ENCODE measurements at places on chromosomes 3 and 15.

DNA sequence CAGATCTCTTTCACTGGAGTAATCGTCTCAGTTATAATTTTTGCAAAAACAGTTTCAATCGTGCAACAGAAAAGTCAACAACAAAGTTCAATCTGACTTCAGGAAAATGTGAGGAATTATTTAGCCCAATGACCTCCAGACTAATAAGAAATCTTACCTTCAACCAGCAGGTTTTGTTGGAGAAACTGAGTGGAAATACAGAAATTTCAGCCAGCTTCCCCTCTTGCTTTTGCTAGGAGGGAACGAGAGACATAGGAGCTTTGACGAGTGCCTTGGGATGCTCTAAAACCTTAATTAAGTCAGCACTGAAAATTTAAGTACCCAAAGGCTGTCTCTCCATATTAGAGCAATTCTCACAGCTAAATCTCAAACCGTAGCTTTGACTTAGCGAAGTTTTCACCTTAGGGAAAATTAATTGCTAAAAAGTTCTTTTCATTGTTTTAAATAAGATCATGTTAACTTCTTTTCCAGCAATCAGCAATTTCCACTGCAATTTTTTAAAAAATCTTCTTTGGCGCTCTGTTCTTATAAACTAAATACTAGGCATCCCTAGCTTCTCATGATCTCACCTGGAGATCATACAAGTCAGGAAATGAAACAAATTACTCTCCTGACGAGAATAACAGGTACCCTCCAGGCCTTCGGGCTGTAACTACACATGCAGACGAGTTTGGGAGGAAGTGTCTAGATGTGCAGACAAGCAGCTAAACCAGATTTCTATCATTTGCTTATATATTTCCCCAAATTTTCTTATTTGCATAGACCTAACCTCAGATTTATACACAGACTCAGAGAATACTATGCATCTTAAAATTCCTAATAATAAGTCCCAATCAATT lies 250.2 kb downstream of the FAM43A start:
- no peak for DNase-seq

DNA sequence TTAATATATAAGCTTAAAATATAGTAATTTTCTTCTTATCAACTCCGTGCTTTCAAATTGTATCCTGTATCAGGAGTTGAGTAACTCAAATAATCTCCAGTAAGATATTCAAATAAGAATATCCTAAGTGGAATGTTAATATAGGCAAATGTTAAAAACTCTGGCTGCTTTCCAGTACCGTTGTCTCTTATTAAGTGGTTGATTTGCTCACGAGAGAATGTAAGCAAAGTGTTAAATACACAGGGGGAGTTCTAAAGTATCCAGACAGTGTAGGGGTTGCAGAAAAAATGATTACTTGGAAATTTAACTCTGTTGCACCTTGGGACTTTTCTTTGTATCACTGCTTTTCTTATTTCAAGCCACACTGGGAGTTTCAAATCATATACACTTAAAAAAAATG lies 478.9 kb upstream of the TBL1XR1 start:
- no peak for DNase-seq

- no peak for DNase-seq
These were observed 72.2 kb downstream of the MECOM start for GRCh38 chr3:169591159-169591951.

DNA sequence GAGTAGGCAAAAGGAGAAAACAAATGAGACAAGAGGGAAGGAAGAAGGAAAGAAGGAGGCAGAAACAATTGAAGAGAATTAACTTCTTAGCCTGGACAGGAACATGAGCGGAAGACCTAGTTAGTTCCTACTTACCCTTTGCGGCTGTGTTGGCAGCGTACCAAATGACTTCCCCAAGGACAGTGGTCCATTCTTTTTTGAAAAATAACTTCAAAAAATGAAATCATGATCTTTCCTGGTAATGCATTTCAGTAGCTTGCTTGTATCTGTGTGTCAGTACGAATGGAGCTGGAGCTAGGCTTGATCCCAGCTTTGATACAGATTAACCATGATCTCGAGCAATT lies 41.5 kb upstream of the CFAP161 start:
- DNase-seq = no peak

- DNase-seq = peak; percentile 44
These were observed 6.0 kb upstream of the BFSP2 start for GRCh38 chr3:133393691-133394474.

- DNase-seq = no peak
These were observed 2.9 kb downstream of the DIPK2A start for GRCh38 chr3:143974271-143975238.

DNA sequence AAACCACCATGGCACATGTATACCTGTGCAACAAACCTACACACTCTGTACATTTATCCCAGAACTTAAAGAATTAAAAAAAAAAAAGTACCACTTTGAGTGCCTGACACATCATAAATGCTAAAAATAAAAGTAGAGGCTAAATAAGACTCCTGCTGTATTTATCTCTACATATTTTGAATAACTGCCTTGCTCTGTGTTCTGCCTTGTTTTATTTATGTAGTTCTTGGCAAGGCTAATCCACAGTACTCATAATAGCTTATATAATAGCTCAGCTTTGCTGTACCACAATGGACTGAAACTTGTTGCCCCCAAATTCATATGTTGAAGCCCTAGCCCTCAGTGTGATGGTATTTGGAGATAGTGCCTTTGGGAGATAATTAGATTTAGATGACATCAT lies 95.4 kb upstream of the ADAMTS9 start:
- no peak for DNase-seq

- no peak for DNase-seq
These were observed 27.6 kb downstream of the HDAC11 start for GRCh38 chr3:13507570-13508339.

DNA sequence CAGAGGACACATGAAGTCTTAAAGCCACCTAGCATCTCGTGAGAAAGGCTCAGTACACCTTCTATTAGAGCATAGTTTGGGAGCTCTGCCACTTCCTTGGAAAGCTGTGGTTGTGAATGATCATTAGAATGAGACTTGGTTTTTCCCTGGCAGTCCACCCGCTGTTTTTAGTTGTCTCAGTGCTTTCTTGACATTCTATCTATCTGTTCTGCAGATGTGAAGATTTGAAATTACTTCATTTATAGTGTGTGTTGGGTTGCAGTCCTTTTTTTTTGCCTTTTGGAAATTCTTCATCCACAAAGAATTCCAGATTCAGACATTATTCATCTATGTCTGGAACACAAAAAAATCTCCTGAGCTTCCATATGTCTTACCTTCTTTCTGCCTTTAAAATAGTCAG lies 23.7 kb downstream of the PPP2R3A start:
- DNase-seq = no peak

- DNase-seq = no peak
These were observed 29.6 kb downstream of the MGLL start for GRCh38 chr3:127792541-127793292.

DNA sequence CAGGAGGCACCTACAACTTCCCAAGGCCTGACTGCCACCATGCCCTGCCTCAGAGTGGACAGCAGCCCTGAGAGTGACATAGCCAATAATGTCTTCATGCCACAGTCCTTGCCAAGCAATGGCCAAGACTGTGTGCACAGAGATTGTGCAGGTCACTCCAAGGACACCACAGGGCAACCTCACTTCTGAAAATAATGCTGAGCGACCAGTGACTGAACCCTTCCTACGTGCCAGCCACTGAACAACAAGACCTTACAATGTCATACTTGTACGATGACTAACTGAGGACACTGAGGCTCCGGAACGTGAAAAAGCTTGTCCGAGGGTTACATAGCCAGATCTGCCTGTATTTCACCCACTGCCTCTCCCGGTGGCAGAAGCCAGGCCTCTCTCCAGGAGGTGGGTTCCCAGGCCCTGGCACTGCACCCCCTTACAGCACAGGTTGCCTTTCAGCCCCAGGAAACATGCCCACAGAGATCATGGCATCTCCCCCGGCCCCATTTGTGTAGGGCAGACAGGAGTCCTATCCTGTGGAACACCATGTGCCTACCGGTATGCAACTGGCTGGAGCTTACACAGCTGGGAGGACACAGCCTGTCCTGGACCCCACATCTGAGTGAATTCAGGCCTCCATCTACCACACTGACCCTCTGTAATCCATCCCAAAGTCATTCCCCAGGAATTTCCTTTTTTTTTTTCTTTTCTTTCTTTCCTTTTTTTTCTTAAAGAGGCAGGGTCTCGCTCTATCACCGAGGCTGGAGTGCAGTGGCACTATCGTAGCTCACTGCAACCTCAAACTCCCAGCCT lies 72.3 kb downstream of the SLC12A8 start:
- DNase-seq = no peak

DNA sequence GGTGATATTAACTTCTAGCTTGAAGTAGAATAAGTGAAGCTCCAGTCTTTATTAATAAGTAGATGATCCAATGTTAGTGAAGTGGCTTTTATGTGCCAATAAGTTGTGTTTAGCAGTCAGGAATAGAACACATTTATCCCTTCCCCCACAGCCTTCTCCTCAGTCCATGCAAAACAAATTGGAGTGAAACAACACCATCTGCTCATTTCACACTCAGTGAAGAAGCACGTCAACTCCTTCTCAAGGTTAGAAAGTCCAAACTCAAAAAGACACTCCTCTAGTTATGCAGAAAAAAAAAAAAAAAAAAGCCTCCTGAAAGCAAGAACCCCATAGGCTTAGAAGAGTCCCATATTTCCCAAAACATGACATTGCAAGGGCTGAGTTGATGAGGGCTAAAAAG lies 18.0 kb upstream of the NEO1 start:
- DNase-seq = no peak

DNA sequence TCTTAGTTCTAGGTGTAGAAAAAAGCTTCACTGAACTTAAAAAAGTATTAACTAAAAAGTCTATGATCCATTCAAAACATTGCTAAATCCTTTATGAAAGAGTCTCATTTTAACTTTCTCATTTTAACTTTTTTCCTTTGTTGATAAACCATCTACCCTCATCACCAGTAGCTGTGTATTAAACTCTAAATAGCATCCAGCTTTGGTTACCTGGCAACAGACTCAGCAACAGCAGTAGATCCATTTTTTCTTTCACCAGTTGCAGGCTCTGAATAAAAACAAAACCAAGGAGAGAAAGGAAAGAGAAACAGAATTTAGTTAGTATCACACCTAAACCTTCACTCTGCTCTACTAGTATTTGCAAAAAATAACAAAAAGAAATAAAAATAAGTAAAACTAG lies 51.6 kb downstream of the TP53BP1 start:
- no peak for DNase-seq

DNA sequence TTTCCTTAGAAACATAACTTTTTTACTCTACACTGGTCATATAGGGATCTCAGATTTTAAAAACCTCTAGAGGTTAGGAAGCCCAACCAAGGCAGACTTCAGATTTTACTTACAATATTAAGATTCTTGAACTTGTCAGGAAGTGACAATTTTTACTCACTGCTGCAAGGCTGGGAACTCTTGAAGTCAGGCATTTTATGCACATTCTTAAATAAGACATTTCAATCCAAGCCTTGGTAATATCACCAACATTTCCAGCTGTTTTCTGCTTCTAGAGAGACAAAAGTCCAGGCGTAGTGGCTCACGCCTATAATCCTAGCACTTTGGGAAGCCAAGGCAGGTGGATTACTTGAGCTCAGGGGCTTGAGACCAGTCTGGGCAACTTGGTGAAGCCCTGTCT lies 33.6 kb upstream of the UBP1 start:
- DNase-seq = no peak

DNA sequence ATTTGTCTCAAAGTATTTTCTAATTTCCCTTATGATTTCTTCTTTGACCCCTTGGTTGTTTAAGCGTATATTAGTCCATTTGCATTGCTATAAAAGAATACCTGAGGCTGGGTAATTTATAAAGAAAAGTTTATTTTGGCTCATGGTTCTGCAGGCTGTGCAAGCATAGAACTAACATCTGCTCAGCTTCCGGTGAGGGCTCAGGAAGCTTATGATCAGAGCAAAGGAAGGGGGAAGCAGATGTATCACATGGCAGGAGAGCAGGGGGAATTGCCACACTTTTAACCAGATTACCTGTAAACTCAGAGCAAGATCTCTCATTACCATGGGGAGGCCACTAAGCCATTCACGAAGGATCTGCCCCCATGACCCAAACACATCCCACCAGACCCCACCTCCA lies 148.2 kb downstream of the PDE8A start:
- DNase-seq = no peak

DNA sequence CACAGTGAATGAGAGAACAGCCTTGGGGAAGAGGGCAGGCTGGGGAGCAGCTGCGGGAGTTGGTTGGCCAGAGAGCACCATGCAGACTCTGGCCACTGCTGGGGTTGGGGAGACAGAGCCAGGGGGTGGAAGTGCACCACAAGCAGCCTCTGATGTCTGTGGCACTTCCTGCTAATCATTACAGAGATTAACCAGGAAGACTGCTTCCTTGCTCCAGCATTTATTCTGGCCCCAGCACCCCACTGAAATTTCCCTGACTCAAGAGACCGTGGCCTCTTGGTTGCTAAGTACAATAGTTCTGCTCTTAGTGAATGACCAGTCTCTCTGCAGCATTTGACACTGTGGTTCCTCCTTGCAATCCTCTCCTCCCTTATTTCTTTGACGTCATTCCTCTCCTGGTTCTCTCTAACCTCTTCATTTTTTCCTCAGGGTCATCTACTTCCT lies 266.2 kb upstream of the ROPN1 start:
- DNase-seq = no peak

DNA sequence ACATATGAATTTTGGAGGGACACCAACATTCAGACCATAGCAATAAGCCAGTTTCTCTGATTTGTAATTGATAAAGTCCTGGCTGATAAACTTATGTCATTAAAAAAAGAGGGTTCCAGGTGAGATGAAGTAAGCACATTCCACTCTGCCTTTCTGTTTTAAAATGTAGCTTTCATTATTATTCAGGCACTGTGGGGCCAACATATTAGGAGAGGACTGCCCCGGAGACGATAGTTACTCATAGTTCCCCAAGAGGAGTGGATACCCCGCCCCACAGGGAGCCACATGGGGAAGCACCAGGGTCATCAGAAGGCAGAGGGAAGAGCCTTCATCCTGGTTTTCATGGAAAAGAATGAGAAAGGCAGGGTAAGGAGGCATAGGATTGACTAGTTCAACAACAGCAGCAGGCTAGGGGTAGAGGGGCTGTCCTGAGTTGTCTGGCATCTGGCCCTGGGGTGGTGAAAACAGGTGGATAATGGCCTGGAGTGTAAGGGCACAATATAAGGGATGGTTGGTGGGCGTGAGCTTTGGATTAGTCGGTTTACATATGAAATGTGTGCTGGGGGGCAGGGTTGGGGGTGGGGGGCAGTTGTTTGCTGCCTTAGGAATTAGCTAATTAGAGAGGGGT lies 78.7 kb upstream of the PROK2 start:
- DNase-seq = no peak

GRCh38 chr3:4825436-4826236 lies 153.6 kb upstream of the BHLHE40 start:
- no peak for DNase-seq

DNA sequence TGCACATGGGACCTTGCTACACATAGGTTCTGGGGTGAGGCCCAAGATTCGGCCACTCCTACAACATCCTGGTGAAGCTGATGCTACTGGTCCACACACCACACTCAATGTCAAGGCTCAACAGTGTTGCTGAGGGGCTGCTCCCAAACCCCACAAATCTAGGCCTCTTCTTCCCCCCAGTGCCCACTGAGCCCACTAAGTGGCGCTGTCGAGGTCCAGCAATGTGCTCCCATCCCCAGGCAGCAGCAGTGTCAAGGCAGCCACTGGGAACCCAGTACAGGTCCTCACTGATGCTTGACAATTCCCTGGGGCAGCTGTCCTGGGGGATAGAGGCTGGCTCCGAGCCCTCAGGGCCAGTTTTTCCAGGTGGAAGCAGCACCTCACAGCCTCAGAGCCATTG lies 21.5 kb downstream of the SCN5A start:
- no peak for DNase-seq

All from left forelimb (tissue), 1 donor.